Upper lobe of right lung (tissue), 1 donor: ENCODE measurements at places on chromosomes 12 and 14. TPM values are rescaled to one million over a fixed set of nuclear protein-coding genes. Genes with fewer than 3 reads are reported as not detected.

- DNase-seq = peak; percentile 87
These were observed 21.8 kb downstream of the VDR start for GRCh38 chr12:47882781-47883546.

GRCh38 chr14:79502136-79502750 is 709.1 kb downstream of the DIO2 start:
- DNase-seq = no peak

The YBX3 gene
- 292 TPM for total RNA-seq

DNA sequence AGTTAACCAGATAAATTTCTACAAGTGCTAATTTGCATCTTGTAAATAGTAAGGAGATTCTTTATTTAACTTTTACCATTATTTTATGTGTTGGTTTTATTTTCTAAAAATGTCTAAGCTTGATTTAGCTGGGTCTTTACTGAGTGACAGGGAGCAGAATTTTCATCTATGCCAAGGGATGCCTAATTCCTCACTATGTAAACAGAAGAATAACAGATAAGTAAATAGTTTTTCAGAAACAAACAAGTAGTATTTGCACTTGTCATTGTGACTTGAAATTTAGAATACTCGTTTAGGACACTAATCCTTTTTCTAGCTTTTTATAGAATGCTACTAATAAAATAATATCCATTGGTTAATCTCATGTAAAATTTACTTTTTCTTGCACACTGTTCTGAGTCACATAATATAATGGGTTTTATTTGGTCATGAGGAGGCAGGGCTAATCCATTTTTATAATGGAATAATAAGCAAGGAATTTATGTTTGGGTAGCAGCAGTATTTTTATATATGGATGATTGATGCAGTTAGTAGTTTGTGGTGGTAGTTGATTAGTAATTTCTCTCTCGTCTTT is 746.5 kb downstream of the SLC6A15 start:
- no peak for DNase-seq

DNA sequence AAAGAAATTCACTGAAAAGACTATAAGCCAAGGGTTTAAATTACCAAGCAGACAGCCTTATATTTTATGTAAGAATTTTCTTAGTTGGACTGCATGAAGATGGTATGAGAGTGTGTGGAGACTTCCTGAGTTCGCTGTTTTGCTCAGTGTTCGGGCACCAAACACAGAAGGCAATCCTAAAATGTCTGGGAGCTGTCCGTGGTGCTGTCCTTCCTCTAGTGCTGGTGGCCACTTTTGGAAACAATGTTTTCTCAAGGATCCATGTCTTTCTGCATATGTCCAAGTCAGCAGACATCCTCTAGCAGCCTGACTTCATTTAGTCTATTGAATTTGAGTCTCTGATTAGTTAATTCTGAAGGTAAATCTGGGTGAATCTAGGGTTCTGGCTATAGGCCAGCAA is 135.8 kb downstream of the SLC8A3 start:
- DNase-seq = no peak

The CINP gene
- total RNA-seq = 34.4 TPM

- DNase-seq = no peak
These were observed 436.7 kb downstream of the ATP23 start for GRCh38 chr12:58378028-58378427.

GRCh38 chr14:69996216-69996615 is 117.0 kb downstream of the SMOC1 start:
- no peak for DNase-seq
